ENCODE measurements at places on chromosomes 3 and 15.

DNA sequence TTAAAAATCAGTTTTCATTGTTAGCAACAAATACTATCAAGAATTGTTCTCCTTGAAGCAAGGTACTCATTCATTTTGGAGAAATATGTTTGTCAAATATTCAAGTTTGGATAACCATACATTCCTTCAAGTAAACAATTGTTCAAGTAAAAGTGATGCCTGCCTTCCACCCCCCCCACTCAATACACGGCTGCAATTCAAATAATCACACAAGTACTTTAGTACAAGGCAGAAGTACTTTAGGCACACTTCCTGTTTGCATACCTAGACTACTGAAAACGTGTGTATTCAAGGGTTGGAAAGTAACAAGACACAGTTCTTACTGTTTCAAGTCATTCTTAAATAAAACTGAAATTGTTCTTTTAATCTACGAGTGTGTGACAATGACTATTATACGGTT is 45.4 kb downstream of the TJP1 start:
- DNase-seq = no peak

DNA sequence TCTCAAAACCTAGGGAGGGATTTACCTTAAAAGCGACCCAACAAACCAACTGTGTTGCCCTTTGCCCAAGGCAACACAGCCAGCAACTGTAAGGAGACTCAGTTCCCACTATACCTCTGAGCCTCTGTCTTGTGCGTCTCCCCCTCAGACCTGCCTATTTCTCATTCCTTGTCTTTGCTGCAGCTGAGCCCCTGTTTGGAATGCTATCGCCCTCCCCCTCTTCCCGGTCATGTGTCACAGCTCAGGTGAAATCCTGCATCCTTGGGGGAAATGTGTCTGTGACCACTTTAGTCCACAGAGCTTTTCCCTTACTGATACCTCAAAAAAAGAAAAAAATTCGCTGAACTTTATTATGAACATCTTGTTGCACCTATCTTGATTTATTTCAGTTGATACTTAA is 52.0 kb upstream of the LRIG1 start:
- DNase-seq = no peak

DNA sequence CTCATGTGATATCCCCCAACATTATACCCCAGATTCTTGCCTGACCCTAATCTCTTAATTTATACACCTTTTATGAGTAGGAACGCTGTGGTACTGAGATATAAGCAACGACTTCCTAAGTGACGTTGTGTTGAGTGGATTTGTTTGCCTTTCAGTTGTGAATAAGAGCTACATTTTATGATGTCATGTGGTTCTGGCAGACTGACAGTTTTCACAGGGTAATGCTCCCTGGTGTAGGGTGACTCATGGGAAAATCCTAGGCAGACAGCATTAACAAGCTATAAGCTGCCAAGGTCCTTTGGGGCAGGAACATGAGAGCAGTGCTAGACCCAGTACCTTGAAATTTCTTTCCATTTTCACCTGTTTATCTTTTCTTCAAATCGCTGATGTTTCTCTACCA is 11.2 kb downstream of the C3orf52 start:
- DNase-seq = no peak

DNA sequence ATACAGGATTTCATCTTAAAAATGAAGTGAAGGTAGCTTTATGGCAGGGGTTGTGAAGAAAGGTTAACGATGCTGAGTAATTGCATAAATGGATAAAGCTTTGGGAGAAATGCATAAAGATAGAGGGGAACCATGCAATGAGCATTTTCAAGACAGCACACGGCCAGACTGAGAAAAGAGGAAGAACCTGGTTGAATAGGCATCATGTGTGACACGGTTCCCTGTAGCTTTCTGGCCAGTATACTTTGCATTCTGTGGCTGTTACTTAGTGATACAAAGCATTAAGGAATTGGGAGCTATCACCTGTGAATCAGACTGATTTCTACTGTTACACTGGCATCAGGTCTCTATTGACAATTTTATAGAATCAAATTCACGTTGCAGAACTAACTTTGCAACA is 33.3 kb downstream of the NR2C2 start:
- DNase-seq = no peak

DNA sequence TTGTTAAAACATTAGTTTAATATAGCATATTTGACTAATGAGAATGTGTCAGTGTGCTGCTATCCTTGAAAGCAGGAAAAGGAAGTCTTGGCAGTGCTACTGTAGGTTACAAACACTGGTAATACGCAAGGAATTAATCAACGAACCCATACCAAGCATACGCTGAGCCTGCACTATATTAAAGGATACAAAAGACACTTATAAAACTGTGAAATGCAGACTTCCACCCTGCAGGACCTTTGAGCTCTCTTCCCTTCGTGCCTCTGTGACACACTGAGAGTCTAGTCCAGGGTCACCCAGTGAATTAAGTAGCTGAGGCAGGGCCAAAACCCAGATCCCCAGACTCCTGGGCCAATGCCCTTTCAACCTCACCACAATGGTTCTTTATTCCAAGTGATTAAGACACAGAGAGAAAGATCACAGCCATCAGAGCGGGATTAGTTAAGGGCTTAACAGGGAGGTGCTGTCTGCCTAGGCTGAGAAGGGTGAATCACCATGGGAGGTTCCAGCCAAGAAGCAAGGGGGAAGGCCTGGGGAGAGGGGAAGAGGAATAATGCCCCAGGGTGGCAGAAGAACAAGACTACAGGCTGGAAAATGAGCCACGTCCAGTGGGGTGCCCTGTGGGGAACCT is 6.8 kb downstream of the ANXA2 start:
- DNase-seq = no peak

DNA sequence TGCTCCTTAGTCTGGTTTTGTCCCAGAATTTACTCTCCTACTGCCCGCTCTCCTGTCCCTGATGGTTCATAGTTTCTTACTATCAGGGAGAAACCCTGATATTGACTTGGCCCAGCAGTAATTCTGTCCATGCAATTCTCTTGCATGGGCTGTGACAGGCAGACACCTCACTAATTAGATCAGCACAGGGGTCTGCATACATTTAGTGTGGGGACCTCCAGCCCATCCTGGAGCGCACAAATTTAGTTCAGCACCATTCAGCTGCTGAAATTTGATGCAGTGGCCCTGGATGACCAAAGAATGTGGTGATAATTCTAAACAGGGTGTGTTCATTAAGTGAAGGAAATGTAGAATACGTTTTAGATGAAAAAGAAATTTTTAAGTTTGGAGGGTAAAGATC is 555.5 kb upstream of the TBL1XR1 start:
- DNase-seq = no peak

DNA sequence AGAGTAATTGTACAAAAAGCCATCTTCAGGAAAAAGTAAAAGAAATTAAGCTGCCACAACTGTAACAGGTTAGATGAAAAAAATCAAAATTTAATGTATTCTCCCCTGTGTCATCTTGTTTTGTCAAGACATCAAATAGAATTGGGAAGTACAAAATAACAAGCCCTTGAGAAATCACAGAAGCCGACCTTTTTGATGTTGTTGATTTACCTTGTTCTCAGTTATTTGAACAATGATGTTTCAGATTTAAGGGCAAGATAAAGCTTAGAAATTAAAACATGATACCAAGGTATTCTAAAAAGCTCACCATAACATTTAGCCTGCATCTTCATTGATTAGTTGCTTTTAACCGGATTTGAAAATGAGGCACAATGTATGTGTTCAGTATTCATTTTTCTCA is 523.0 kb downstream of the FOXP1 start:
- DNase-seq = no peak

GRCh38 chr15:61115241-61115640 is 113.9 kb downstream of the RORA start:
- no peak for DNase-seq

- DNase-seq = no peak
These were observed 531.0 kb upstream of the NR2F2 start for GRCh38 chr15:95799286-95800200.

DNA sequence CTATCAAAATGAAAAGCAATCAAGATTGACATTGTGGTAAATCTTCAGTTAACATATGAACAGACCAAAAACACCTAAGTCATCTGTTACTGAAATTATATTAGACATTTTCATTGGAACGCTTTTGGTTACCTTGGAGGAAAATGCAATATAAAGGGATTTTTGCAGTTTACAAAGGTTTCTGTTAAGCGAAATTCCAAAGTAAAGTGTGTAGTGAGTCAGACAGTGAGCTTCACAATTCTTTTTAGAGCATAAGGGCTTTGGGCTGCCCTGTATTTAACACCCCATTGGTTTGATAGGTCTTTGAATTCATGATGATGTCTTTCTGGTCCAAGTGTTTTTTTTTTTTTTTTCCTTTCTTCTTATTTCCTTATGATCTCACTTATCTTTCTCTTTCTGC is 462.8 kb downstream of the EDEM1 start:
- DNase-seq = no peak

DNA sequence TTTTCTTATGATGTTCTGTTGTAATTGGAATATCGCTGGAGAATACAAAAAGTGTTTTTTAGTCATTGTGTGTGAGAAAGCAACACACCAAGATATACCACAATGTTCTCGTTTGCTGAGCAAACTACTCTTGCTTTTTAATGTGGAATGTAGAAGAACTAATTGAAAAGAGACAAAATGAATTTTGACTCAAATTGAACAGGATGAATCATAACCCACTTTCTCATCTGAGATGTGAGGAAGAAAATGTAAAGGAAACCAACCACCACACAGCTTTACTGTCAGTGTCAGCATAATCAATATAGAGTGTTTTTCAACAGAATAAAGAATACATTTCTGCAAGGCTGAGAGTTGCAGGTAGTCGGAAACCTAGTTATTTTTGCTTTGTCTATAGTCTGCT is 448.8 kb upstream of the TPRG1 start:
- DNase-seq = no peak

DNA sequence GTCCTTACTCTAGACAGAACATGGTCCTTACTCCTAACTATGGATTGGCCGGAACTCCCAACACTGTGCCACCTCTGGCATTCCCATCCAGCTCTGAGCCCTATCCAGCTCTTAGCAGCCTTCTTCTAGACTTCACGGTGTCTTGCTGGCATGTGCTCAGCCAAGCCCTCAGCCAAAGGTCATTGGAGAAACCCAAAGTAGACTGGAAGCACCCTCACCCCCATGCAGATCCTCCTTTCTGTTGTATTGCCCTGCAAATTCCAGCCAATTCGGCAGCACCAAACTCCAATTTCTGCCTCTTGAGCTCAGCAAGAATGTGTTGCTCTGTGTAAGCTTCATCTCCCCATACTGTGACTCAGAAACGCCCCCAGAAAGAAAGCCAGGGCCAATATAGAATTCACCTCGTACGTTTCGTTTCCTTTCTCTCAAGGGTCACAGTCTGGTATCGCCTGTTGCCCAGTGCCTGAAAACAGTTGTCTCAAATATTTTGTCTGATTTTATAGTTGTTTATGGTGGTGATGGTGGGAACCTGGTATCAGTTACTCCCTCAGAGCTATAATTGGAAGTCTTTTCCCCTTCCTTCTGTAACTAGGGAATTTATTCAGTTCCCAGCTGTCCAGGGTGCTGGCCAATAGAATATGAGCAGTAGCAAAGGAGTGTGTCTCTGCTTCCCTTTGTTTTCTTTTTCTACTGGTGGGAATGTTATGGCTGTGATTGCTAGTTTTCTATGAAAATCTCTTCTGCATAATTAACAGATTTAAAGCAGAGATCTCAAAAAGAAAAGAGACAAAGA is 28.4 kb upstream of the EPHB3 start:
- no peak for DNase-seq

GRCh38 chr15:51496246-51496645 is 126.3 kb downstream of the DMXL2 start:
- no peak for DNase-seq

DNA sequence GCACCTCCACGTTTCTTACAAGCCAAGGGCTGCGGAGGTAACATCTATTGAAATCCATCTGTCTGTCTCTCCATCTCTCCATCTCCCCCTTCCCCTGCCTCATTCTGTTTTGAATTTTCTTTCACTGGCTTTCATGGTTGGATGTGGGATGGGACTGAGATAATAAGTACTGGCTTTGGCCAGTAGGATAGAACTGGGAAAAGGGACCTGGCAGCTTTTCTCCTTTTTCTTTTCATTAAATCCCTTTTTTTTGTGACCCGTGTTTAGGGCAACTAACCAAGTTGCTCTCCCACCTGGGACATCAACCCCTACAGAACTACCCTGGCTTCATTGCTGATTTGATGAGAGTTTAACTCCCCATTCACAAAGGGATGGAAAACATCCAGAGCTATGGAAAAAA is 66.8 kb upstream of the ADAMTSL3 start:
- DNase-seq = no peak

- no peak for DNase-seq
These were observed 34.2 kb upstream of the SPTBN5 start for GRCh38 chr15:41928100-41928499.

GRCh38 chr3:24628523-24629258 is 134.0 kb upstream of the THRB start:
- DNase-seq = no peak

DNA sequence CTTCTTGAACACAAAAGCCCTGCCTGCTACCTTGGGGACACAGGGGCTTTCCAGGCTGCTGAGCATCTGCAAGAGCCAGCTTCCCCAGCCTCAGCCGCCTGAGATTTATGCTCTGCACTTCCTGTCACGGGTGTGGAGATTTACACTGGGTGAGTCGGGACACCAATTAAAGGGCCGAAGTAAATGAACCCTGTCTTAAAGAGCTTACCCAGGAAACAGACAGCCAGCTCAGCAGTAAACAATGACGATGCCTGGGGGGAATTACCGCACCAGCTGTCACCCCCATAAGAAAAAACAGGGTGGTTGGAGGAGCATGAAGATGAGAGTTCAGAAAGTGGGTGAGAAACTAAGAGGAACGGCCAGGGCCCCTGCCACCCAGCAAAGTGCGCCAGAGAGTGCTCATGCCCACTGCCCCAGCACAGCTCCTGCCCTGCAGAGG is 37.5 kb upstream of the IQSEC1 start:
- DNase-seq = peak; percentile 29

- no peak for DNase-seq
These were observed 7.8 kb upstream of the WNT7A start for GRCh38 chr3:13887495-13888300.

DNA sequence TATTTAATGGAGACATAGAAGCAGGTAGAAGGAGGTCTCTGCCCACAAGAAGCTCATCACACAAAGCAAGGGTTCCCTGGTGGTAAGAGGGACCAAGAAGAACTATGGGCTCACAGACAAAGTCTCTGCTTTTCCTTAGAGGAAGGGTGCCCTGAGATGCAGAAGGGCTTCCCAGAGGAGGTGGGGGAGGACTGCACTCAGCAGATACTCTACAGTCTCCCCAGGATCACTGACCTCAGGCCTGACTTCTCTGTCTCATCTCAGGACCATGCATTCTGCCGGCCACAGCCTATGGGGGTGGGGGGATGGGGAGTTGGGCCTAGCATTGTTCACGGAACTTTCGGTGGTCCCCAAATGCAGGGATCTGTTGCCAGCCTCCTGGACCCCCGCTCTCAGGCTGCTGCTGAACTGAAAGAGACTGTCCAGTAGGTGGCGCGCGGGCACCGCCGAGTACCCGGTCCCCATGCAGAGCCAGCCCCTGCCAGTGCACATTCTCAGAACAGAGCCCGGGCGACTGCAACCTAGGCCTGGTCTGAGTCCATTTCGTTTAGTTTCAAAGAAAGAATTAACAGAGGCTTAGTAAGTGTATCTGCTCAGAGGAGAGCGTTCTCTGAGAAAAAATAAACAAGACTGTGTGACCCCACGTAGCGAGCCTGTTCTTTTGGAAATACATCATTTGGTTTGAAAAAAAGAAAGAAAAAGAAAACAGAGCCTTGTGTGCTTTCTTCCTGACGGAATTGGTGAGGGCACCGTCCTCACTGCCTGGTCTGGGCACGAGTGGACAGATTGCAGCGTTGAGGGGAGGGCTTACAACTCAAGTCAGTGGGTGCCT is 74.1 kb downstream of the LRTM1 start:
- DNase-seq = peak; percentile 53

GRCh38 chr15:41512512-41512939 is 1.1 kb downstream of the LTK start:
- no peak for DNase-seq

GRCh38 chr15:48325400-48325799 is 5.8 kb upstream of the DUT start:
- DNase-seq = no peak

Measured in activated naive CD8-positive, alpha-beta T cell treated with anti-CD3 and anti-CD28 coated beads, Interleukin-2, amount 50 U/mL, for 24 hours (primary cell).